ENCODE measurements at places on chromosomes 3 and 15. TPM values are rescaled to one million over a fixed set of nuclear protein-coding genes. Genes with fewer than 3 reads are reported as not detected.

- no peak for DNase-seq
Observed at GRCh38 chr15:99051308-99051707, 43.7 kb upstream of the PGPEP1L start.

DNA sequence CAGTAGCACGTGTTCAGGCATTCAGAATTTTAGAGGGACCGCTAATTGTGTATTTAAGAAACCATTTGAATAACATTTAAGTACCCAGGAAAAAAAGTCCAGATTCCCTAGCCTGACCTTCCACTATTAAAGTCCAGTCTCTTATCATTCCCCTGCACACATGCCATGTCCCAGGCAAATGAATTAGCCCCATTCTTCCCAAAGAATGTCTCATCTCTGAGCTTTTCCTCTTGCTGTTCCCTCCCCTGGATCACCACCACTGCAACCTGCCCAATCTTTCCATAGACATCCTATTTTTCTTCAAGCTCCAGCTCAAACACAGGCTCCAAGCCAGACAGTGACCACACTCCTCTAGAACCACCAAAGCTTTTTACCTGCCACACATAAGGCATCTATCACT, 25.9 kb downstream of the PLD1 start:
- DNase-seq, result no peak

DNA sequence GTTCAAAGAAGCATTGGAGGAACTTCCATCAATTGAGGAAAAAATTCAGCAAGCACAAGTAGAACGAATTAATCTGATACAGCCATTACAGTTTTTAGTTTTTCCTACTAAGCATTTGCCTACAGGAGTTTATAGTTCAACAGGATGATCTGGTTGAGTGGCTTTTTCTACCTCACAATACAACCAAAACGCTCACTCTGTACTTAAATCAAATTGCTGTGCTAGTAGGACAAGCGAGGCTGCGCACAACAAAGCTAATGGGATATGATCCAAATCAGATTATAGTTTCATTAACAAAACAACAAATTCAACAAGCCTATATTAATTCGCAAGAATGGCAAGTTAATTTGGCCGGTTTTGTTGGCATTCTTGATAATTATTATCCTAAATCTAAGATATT, 44.2 kb downstream of the ETFA start:
- no peak for DNase-seq

GRCh38 chr15:83631534-83631933, 22.4 kb upstream of the ADAMTSL3 start:
- DNase-seq, result no peak

The BFSP2 gene
- total RNA-seq, result not detected
